ENCODE measurements at places on chromosomes 2 and 18. TPM values are rescaled to one million over a fixed set of nuclear protein-coding genes. Genes with fewer than 3 reads are reported as not detected.

DNA sequence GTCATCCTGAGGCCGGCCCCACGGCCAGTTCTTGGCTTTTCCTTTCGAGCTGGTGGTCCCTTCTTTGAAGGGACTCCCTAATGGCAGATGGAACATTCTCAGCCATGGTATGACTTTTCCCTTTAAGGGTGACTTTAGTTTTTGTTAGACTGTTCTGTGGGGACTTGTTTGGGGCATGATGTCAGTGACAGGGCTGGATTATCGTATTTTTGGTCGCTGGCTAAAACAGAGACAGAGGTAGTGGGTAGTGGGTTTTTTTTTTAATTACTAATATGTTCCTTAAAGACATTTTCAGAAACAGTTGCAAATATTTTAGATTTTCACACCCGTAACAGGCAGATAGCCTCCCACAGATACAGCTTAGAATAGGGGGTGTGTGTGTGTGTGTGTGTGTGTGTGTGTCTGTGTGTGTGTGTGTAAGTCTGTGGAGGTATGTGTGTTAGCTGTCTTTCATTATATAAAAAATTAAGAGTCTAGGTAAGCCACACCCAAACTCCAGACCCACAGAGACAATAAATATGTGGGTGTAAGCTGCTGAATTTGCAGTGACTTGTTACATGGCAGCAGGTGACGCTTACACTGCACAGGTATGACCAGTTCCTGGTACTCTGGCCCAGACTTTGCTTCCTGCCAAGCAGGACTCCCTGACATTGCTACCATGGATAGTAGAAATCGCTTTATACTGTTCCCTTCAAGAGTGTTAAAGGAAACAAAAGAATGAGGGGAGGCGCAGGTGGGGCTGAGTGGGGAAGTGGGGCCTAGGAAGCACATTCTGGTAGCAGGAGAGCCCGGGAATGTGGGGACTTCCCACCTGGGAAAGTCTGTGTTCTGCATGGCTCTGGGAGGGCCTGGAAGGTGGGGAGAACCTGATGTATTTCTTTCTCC lies 20.9 kb downstream of the NCK2 start:
- no peaks in the 10 kb centered on the region for H3K27me3 ChIP-seq
- no peak for DNase-seq
- no peak overlapping the region for H3K4me3 ChIP-seq
- H3K27ac ChIP-seq, result no peak overlapping the region

The TNFAIP6 gene
- total RNA-seq, result 0.29 TPM

- no peak overlapping the region for H3K4me3 ChIP-seq
- H3K27me3 ChIP-seq, result no peaks in the 10 kb centered on the region
- H3K4me1 ChIP-seq, result no peaks in the 10 kb centered on the region
- no peak for DNase-seq
Measured at GRCh38 chr2:105262651-105263091, 21.1 kb downstream of the GPR45 start.

DNA sequence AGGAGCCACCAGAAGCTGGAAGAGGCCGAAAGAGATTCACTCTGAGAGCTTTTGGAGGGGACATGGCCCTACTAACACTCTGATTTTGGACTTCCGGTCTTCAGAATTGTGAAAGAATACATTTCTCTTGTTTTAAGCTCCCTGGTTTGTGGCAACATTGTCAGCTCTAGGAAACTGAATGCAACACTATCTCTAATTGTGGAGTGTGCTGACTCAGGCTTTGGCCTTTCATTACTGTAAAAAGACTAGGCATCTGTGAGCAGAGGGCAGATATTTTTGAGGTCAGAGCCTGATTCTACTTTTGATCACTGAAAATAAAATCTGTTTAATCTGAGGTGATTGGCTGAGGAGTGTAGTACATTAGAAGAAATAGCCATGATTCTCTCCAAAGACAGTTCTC lies 185.4 kb upstream of the FAM98A start:
- no peak overlapping the region for H3K4me3 ChIP-seq
- DNase-seq, result no peak
- no peaks in the 10 kb centered on the region for H3K36me3 ChIP-seq
- no peak overlapping the region for H3K27ac ChIP-seq
- peaks cover 19% of the 10 kb centered on the region for H3K4me1 ChIP-seq

GRCh38 chr18:23077493-23078256 lies 57.6 kb upstream of the CABLES1 start:
- H3K4me1 ChIP-seq, result peaks cover 22% of the 10 kb centered on the region
- no peaks in the 10 kb centered on the region for H3K27me3 ChIP-seq
- H3K27ac ChIP-seq, result peak overlapping the region; percentile 41
- H3K4me3 ChIP-seq, result no peak overlapping the region

GRCh38 chr2:239644011-239644410 lies 243.2 kb upstream of the HDAC4 start:
- no peak overlapping the region for H3K27ac ChIP-seq
- no peaks in the 10 kb centered on the region for H3K36me3 ChIP-seq
- peaks cover 15% of the 10 kb centered on the region for H3K27me3 ChIP-seq
- no peak for DNase-seq

DNA sequence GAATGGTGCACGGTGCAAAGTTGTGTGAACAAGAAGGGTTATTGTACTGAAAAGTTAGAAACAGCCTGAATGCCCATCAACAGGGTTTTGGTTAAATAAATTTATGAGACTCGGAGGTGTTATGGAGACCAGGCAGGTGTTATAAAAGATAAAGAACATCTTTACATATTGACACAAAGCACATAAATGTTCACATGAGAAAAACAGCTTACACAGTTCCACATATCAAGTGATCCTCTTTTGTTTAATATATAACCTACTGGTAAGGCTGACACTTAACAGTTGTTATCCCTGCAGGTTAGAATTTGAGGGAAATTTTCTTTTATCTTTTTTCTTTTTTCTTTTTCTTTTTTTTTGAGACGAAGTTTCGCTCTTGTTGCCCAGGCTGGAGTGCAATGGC lies 20.0 kb upstream of the ARPC2 start:
- no peaks in the 10 kb centered on the region for H3K36me3 ChIP-seq
- DNase-seq, result no peak
- no peak overlapping the region for H3K4me3 ChIP-seq
- no peak overlapping the region for H3K27ac ChIP-seq
- no peaks in the 10 kb centered on the region for H3K4me1 ChIP-seq

GRCh38 chr18:45024357-45025088 lies 343.8 kb downstream of the SETBP1 start:
- no peak overlapping the region for H3K4me3 ChIP-seq
- peaks cover 39% of the 10 kb centered on the region for H3K4me1 ChIP-seq
- DNase-seq, result no peak
- H3K27ac ChIP-seq, result no peak overlapping the region
- no peaks in the 10 kb centered on the region for H3K27me3 ChIP-seq
